ENCODE measurements at places on chromosomes 5 and 9.
A peak's percentile ranks its signal among the peaks of the same experiment; 100 is the strongest.

DNA sequence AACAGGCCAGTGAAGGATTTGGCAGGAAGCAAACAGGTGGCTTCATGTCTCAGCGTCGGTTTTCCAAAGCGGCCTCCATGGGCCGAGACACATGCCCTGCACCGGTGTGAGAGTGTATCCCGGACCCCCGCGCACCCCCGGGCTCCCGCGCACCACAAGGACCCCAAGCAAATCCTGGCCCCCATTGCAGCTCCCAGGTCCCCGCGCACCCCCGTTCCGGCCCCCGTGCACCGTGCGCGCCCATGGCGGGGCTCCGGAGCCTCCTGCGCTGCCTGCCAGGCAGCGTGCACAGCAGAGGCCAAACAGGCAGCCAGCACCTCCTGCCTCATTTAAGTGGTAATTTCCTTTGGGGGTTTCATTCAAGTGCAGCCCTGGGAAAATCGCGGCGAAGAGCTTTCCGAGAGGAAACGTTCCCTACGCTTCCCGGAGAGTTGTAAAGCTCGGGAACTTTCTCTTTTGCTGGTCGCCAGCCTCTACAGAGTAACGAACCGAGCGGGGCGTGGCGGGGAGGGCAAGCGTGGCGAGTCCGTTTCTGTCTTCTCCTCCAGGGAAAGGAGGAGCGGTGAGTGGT, 145.5 kb upstream of the SLC24A2 start:
- DNase-seq = no peak

DNA sequence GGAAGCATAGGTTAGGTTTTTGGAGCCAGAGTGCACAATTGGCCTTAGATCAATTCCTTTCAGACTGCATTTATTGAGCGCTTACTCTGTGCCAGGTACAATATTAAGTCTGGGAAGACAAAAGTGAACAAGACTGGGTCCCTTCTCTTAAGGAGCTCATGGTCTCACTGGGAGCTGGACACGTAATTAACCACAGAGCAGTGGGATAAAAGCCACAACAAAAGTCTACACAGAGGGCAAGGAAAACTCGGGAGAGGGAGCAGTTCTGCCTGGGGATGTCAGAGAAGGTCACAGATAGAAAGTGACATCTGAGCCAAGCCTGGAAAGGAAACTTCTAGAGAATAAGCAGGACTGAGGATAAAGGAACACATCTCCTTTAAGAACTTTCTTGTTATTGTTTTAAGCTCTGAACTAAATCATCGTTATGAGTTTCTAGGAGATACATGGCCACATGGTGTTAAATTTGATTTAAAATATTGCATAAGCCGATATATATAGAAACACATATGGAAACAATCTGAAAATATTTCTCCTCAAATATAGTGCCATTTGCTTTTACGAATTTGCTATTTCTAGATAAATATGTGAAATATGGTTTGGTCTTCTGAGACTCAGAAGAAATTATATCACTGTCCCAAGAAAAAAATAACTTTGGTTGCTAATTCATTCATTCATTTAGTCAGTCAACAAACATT, 40.1 kb upstream of the PDE8B start:
- no peak for DNase-seq

DNA sequence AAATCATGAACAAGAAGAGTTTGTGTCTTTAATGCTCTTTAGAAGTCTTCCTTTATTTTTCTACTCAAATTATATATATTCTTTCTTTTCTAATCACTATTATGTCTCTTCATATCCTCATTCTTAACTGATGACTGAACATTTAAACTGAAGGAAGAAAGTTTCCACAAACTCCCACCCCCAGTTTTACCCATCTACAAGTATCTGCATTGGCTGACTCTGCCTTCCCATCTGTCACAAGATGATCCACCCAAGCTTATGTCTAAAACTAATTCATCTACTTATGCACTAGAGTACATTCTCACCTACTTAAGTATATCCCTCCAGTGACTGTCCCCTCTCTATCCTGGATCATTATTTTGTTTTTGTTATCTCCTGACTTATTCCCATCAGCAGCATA, 344.5 kb downstream of the PRR16 start:
- DNase-seq = no peak

DNA sequence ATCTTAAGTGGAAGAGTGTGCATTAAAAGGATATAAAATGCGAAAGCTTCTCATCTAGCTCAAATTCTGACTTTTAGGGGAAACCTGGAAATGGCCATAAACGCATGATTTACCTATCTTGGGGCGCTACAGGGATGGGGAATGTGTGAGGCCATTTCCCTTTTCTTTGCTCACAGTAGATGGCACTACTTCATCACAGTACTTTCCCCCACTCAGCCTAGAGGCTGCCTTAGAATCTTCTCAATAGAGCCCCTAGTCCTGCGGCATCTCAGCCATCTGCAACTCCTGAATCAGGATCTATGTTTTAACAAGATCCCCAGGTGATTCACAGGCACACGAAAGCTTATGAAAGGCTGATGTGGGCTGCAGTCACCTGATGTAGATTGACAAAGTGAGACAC, 110.8 kb downstream of the LHFPL2 start:
- DNase-seq = no peak

- DNase-seq = peak; percentile 26
Measured at GRCh38 chr5:140042643-140043507, at the start of gene NRG2. Gene NRG2 (minus strand): TSS chr5:140043299.

DNA sequence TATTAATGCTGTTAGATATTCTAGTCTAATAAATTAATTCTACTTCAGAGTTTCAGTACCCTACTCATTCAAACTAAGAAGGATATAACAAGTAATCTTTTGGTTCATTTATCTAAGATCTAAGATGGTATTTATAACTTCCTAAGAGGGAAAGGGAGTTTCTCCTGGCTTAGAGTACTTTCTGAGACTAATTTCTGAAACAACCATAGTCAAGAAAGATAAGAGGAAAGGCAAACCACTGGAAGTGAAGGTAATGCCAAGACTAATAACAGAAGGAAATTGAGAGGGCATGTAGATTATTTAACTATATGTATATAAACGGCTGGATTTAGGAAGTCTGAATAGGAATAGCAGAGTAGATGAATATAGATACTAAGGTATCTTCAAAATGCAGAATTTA, 112.4 kb upstream of the ACOT12 start:
- no peak for DNase-seq

All from activated CD4-positive, alpha-beta T cell treated with anti-CD3 and anti-CD28 coated beads, Interleukin-2, amount 50 U/mL, for 48 hours (primary cell).